Glutamatergic neuron (in vitro differentiated cells): ENCODE measurements at places on chromosomes 13 and 19.

DNA sequence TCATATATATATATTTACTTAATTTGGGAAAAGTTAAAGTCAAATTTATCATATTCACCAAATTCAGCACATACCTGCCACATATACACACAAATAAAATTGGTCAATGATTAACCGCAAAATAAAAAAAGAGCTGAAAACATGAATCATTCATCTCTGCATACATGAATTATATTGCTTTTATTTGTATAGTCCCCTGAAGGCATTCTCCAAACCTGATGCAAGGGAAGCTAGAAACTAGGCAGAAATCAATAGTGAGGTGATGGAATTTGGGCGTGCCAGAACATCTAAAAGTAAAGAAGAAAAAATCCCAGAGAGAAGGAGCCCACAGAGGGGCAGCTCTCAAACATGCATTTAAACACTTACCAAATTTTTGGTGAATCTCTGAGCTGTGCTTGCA, 60.1 kb downstream of the UFM1 start:
- no peak overlapping the region for H3K27ac ChIP-seq
- H3K4me1 ChIP-seq, result no peaks in the 10 kb centered on the region
- no peaks in the 10 kb centered on the region for H3K27me3 ChIP-seq
- DNase-seq, result no peak

DNA sequence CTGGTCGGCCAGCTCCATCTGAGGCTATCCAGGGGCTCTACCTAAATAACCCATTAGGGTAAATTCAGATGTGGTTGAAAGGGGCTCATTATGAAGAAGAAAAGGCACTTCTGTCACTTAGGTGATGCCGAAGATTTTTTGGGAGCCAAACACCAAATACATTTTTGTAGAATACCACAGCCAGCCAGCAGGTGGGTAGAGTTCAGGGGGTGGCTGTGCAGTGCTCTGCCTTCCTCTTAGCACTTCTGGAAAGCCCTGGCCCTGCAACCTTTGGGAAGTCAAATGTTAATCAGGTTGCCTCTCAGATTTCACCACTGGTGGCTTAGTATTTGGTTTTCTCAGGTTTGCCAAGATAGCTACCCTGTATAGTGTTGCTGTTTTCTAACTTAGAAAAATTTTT, 18.5 kb upstream of the GPR18 start:
- no peaks in the 10 kb centered on the region for H3K36me3 ChIP-seq
- no peaks in the 10 kb centered on the region for H3K4me1 ChIP-seq
- H3K27me3 ChIP-seq, result peaks cover 2% of the 10 kb centered on the region
- no peak overlapping the region for H3K27ac ChIP-seq
- H3K4me3 ChIP-seq, result no peak overlapping the region

DNA sequence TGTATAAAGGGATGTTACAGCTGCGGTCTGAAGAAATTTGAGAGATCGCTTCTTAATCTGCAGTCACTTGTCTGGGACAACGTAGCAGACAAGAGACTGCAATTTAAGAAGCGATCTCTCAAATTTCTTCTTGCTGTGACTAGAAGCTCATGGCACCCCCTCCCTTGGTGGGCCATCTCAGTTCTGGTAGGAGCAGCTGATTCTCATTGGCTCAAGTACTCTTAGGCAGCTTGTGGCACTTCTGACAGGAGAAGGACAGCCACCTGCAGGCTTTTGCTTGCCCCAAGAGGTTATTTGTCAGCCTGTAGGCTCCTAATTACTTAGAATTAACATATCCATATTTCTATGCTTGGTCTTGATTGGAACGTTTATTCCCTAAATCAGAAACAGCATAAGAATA, 503.0 kb downstream of the DCT start:
- peaks cover 6% of the 10 kb centered on the region for H3K27me3 ChIP-seq
- H3K4me1 ChIP-seq, result peaks cover 15% of the 10 kb centered on the region
- no peak overlapping the region for H3K27ac ChIP-seq
- H3K4me3 ChIP-seq, result no peak overlapping the region
- no peak for DNase-seq

GRCh38 chr13:100517135-100517534, 71.5 kb downstream of the GGACT start:
- DNase-seq, result no peak
- H3K27me3 ChIP-seq, result peaks cover 2% of the 10 kb centered on the region
- H3K36me3 ChIP-seq, result no peaks in the 10 kb centered on the region
- H3K4me3 ChIP-seq, result no peak overlapping the region

DNA sequence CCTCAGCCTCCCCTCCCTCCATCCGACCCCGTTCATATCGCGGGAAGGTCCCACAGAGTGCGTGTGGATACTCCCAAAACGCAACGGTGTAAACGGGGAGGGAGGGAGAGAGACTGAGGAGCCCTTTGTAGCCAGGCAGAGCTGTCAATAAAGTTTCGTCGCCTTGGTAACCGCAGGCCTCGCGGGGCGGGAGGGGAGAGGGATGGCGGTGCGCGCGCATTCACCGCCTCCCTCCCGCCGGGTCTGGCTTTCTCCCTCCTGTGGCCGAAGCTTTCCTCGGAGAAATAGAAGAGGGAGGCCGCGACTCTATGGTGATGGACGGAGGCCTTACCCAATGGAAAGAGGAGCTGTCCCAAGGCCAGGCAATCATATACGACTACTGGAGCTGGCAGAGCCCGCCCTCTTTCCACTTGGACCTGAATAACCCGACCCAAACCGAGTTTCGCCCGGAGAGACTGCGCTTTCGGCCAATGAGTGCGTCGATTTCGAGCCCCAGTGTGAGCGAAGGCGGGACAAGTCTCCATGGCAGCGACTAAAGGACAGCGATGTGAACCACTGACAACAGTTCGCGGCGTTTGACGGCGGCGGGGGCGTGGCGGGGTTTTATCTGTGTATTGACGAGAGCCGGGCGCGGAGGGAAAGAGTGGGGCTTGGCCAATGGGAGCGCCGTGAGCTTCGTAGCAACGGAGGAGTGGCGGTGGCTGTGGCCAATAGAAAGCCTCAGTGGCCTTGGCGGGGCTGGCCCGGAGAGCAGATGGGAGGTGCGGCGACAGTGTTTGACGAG, at the start of gene KMT5C:
KMT5C (plus strand) TSS at position 772 of the 784 bp plus-strand sequence. CDS start 2,061 bp downstream, outside the sequence.
- peaks cover 18% of the 10 kb centered on the region for H3K27me3 ChIP-seq
- H3K36me3 ChIP-seq, result peaks cover 3% of the 10 kb centered on the region
- H3K4me3 ChIP-seq, result peak within 1 kb of the TSS; percentile 91
- H3K27ac ChIP-seq, result peak within 1 kb of the TSS; percentile 100

- no peaks in the 10 kb centered on the region for H3K4me1 ChIP-seq
- H3K27me3 ChIP-seq, result no peaks in the 10 kb centered on the region
- no peak overlapping the region for H3K4me3 ChIP-seq
- no peak for DNase-seq
- H3K27ac ChIP-seq, result no peak overlapping the region
- no peaks in the 10 kb centered on the region for H3K36me3 ChIP-seq
These were observed 16.0 kb upstream of the CYP4F2 start for GRCh38 chr19:15913830-15914229.

DNA sequence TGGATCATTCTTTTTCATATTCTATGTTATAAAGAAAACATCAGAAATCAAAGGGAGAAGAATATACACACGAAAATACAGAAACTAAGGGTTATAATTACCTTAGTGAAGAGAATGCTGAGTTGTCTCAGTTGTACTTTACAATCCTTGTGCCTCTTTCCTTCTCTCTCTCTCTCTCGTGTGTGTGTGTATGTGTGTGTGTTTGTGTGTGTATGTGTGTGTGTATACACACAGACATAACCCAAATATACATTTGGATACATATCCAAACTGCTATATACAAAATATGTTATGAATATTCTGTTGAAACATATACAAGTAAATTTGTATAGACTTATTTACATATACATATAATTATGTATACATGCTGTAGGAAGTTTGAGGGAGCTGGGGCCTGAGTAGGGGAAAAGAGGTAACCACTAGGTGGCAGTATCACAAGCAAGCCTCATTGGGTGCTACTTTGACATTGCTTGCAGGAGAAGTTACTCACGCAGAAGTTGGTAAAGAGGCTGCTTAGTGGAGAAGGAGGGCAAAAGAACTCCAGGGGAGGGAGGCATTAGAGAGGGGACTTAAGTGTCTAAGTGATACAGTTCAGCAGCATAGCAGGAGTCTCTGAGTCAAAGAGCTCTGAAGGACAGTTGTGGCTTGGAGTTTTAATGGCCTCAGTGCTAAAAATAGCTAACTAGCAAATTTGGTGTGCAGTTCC, 465.1 kb upstream of the PCDH20 start:
- no peak overlapping the region for H3K4me3 ChIP-seq
- H3K27me3 ChIP-seq, result no peaks in the 10 kb centered on the region
- no peaks in the 10 kb centered on the region for H3K4me1 ChIP-seq
- peaks cover 8% of the 10 kb centered on the region for H3K36me3 ChIP-seq
- no peak for DNase-seq

GRCh38 chr19:7255119-7255518, 39.1 kb downstream of the INSR start:
- peaks cover 2% of the 10 kb centered on the region for H3K27me3 ChIP-seq
- DNase-seq, result no peak
- H3K27ac ChIP-seq, result no peak overlapping the region
- no peaks in the 10 kb centered on the region for H3K36me3 ChIP-seq

DNA sequence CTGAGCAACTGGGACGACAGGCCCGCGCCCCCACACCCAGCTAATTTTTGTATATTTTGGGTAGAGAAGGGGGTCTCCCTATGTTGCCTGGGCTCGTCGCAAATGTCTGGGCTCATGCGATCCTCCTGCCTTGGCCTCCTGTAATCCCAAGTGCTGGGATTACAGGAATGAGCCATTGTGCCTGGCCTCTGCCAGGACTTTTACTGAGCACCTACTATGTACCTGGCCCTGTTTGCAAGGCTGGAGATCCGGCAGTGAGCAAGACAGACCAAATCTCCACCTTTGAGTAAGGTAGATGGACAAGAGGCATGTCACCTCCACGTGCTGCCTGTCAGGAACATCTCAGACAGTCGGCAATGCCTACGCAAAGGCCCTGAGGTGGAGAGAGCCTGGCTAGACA, 6.9 kb downstream of the FKBP8 start:
- no peak overlapping the region for H3K27ac ChIP-seq
- H3K4me3 ChIP-seq, result no peak overlapping the region
- H3K27me3 ChIP-seq, result peaks cover 3% of the 10 kb centered on the region
- no peaks in the 10 kb centered on the region for H3K36me3 ChIP-seq
- H3K4me1 ChIP-seq, result no peaks in the 10 kb centered on the region

GRCh38 chr13:57018915-57019314, 121.8 kb upstream of the PRR20A start:
- no peak overlapping the region for H3K4me3 ChIP-seq
- no peak for DNase-seq
- no peak overlapping the region for H3K27ac ChIP-seq
- H3K36me3 ChIP-seq, result peaks cover 4% of the 10 kb centered on the region

GRCh38 chr19:16364231-16364865, 39.7 kb downstream of the KLF2 start:
- DNase-seq, result no peak
- H3K4me1 ChIP-seq, result peaks cover 20% of the 10 kb centered on the region
- no peak overlapping the region for H3K27ac ChIP-seq
- no peak overlapping the region for H3K4me3 ChIP-seq
- H3K36me3 ChIP-seq, result no peaks in the 10 kb centered on the region

DNA sequence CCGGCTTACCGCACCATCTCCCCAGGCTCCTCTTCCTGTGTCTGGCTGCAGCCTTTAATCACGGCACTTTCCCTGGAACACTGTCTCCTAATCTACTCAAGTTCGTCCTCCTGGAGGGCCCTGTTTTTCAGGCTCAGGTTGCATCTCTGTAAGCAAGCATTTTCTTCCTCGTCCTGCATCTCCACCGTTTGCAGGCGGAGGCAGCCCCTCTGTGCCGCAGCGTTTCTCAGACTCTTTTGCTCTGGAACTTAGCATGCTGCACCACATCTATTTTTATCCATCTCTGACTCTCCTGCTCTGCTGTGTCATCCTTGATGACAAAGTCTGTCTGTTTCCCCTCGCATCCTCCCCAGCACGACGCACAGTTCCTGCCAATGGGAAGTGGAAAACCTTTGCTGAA, 117.5 kb downstream of the ATP8A2 start:
- H3K27ac ChIP-seq, result peak overlapping the region; percentile 95
- H3K27me3 ChIP-seq, result no peaks in the 10 kb centered on the region
- DNase-seq, result no peak
- no peaks in the 10 kb centered on the region for H3K36me3 ChIP-seq
- peaks cover 27% of the 10 kb centered on the region for H3K4me1 ChIP-seq
- H3K4me3 ChIP-seq, result peak overlapping the region; percentile 53

- no peaks in the 10 kb centered on the region for H3K36me3 ChIP-seq
- DNase-seq, result no peak
- peaks cover 27% of the 10 kb centered on the region for H3K4me1 ChIP-seq
- H3K27ac ChIP-seq, result no peak overlapping the region
- no peak overlapping the region for H3K4me3 ChIP-seq
These were observed 79.4 kb upstream of the MCF2L start for GRCh38 chr13:112889351-112890290.
